CD8-positive, alpha-beta memory T cell (primary cell): ENCODE measurements at places on chromosomes 16 and 17.

DNA sequence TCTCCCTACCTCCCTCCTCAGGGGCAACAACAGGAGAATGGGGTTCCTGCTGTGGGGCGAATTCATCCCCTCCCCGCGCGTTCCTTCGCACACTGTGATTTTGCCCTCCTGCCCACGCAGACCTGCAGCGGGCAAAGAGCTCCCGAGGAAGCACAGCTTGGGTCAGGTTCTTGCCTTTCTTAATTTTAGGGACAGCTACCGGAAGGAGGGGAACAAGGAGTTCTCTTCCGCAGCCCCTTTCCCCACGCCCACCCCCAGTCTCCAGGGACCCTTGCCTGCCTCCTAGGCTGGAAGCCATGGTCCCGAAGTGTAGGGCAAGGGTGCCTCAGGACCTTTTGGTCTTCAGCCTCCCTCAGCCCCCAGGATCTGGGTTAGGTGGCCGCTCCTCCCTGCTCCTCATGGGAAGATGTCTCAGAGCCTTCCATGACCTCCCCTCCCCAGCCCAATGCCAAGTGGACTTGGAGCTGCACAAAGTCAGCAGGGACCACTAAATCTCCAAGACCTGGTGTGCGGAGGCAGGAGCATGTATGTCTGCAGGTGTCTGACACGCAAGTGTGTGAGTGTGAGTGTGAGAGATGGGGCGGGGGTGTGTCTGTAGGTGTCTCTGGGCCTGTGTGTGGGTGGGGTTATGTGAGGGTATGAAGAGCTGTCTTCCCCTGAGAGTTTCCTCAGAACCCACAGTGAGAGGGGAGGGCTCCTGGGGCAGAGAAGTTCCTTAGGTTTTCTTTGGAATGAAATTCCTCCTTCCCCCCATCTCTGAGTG, 5.9 kb upstream of the LASP1NB start:
- H3K4me3 ChIP-seq = no peak overlapping the region
- peak; percentile 30 for DNase-seq
- no peak overlapping the region for H3K27ac ChIP-seq

GRCh38 chr16:11759163-11759834, 16.6 kb upstream of the TXNDC11 start:
- no peak overlapping the region for H3K4me3 ChIP-seq
- H3K4me1 ChIP-seq = no peaks in the 10 kb centered on the region
- H3K36me3 ChIP-seq = peaks cover 64% of the 10 kb centered on the region
- H3K27me3 ChIP-seq = no peaks in the 10 kb centered on the region

DNA sequence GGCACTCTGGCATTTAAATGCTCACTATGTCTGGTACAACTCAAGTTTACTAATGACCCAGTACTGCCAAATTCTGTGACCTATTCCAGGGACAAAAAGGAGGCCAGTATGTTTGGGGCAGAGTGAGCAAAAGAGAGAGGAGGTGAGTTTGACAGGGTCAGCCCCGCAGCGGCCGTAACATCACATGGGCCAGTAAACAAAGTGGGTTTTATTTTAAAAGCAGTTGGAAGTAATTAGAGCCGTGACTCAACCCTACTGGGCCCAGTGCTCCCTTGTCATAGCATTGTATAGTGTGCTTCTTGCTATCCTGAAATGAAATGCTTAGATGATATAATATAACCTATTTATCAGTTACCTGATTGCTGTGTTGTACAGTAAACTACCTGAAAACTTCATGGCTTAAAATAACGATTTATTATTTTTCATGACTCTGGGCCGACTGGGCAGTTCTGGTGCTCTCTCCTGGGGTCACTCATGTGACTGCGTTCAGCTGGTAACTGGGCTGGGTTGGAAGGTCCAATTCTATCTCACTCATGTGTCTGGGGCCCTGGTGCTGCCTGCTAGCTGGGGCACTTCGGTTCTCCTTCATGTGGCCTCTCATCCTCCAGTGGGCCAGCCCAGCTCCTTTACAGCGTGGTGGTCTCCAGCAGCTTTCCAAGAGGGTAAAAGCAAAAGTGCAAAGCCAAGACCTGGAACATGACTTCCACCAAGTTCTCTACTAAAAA, 27.4 kb downstream of the IQCK start:
- H3K27me3 ChIP-seq = no peaks in the 10 kb centered on the region
- H3K27ac ChIP-seq = no peak overlapping the region
- no peaks in the 10 kb centered on the region for H3K4me1 ChIP-seq
- DNase-seq = no peak
- H3K4me3 ChIP-seq = no peak overlapping the region

DNA sequence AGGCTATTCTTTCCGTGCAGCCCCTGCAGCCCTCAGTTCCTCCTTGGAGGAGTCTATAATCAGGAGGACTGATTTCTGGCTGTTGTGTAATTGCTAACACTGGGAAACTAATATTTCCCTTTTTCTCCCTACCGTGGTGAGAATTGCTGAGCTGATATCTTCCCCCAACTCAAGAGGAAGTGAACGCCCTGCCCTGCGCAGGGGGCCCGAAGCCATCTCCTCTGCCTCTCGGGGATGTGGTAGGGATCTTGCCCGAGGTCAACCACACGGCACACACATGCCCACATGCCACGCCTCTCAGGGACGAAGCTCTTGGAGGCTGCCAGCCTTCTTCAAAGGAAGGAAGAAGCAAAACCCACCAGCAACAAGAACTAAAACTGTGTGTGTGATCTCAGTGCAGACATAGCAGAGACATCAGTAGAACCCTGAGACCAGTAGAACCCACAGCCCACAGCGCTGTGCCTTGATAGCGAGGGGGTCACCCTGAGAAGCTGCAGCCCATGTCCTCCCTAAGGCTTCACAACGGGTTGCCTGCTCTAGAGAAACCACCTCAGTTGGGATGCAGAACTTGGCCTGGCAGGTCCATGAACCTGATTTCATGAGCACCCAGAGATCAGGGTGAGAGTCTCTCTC, 8.9 kb upstream of the ULK2 start:
- no peaks in the 10 kb centered on the region for H3K27me3 ChIP-seq
- peaks cover 38% of the 10 kb centered on the region for H3K4me1 ChIP-seq
- peak; percentile 4 for DNase-seq
- no peaks in the 10 kb centered on the region for H3K36me3 ChIP-seq

GRCh38 chr17:79985943-79986391, 49.7 kb downstream of the TBC1D16 start:
- H3K4me3 ChIP-seq = no peak overlapping the region
- H3K27me3 ChIP-seq = no peaks in the 10 kb centered on the region
- H3K27ac ChIP-seq = no peak overlapping the region

- H3K4me1 ChIP-seq = no peaks in the 10 kb centered on the region
- H3K27me3 ChIP-seq = no peaks in the 10 kb centered on the region
- no peak overlapping the region for H3K4me3 ChIP-seq
- peaks cover 48% of the 10 kb centered on the region for H3K36me3 ChIP-seq
- DNase-seq = no peak
- H3K27ac ChIP-seq = no peak overlapping the region
Observed at GRCh38 chr17:28878981-28879380, 18.6 kb downstream of the FLOT2 start.

DNA sequence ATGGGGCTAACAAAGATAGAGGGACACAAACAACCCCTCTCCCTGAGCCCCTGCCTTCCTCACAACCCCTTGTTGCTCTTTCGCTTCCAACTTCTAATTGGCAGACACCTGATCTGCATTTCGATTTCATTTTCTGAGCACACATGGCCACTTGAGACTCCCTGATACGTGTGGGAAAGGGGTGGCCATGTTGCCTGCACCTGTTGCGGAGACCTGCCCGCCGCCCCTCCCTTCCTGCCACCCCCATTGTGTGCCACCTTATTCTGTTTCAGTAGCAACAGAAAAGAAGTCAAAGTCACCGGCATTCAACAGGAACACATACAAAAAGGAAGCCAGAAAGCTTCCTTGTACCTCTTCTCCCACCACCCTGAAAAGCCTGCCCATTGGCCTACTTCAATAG, 254.7 kb upstream of the SOX9 start:
- no peak for DNase-seq
- no peaks in the 10 kb centered on the region for H3K4me1 ChIP-seq
- H3K27me3 ChIP-seq = no peaks in the 10 kb centered on the region
- H3K4me3 ChIP-seq = no peak overlapping the region

- peaks cover 28% of the 10 kb centered on the region for H3K36me3 ChIP-seq
- no peaks in the 10 kb centered on the region for H3K4me1 ChIP-seq
- no peak overlapping the region for H3K27ac ChIP-seq
- H3K4me3 ChIP-seq = no peak overlapping the region
- H3K27me3 ChIP-seq = no peaks in the 10 kb centered on the region
Observed at GRCh38 chr17:61984821-61985220, 57.0 kb upstream of the INTS2 start.

GRCh38 chr17:34797720-34798119, 163.5 kb downstream of the CCT6B start:
- H3K36me3 ChIP-seq = no peaks in the 10 kb centered on the region
- no peaks in the 10 kb centered on the region for H3K4me1 ChIP-seq
- no peaks in the 10 kb centered on the region for H3K27me3 ChIP-seq
- DNase-seq = no peak
- no peak overlapping the region for H3K27ac ChIP-seq

- DNase-seq = no peak
- H3K27ac ChIP-seq = no peak overlapping the region
- no peaks in the 10 kb centered on the region for H3K4me1 ChIP-seq
- no peaks in the 10 kb centered on the region for H3K36me3 ChIP-seq
- no peak overlapping the region for H3K4me3 ChIP-seq
- H3K27me3 ChIP-seq = no peaks in the 10 kb centered on the region
Observed at GRCh38 chr16:59164461-59164860, 430.3 kb upstream of the GOT2 start.

DNA sequence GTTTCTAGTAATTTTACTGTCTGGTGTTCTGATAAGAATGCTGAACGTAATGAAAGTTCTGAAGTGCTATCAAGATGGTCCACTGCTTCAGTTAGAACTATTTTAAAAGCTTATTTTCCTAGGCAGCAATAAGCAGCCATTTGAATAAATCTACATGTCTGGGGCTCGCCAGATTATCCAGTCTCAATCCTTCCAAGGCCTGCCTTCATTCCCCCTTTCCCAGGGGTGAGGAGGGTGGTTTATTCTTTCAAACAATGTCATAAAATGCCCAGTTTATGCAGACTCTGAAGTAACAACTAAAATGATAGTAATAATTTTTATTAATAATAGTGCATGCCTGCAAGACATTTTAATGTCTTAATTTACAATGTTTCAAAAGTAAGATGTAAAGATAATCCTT, 2.4 kb downstream of the CDH11 start:
- H3K4me1 ChIP-seq = no peaks in the 10 kb centered on the region
- H3K4me3 ChIP-seq = no peak overlapping the region
- no peak for DNase-seq

- H3K27ac ChIP-seq = no peak overlapping the region
- H3K27me3 ChIP-seq = no peaks in the 10 kb centered on the region
- no peaks in the 10 kb centered on the region for H3K36me3 ChIP-seq
- no peak for DNase-seq
- no peak overlapping the region for H3K4me3 ChIP-seq
- H3K4me1 ChIP-seq = no peaks in the 10 kb centered on the region
Observed at GRCh38 chr16:26335236-26335853, 643.6 kb downstream of the HS3ST4 start.

GRCh38 chr17:50511058-50511457, 2.8 kb downstream of the MYCBPAP start:
- DNase-seq = no peak
- peaks cover 14% of the 10 kb centered on the region for H3K4me1 ChIP-seq
- no peaks in the 10 kb centered on the region for H3K27me3 ChIP-seq
- no peaks in the 10 kb centered on the region for H3K36me3 ChIP-seq

DNA sequence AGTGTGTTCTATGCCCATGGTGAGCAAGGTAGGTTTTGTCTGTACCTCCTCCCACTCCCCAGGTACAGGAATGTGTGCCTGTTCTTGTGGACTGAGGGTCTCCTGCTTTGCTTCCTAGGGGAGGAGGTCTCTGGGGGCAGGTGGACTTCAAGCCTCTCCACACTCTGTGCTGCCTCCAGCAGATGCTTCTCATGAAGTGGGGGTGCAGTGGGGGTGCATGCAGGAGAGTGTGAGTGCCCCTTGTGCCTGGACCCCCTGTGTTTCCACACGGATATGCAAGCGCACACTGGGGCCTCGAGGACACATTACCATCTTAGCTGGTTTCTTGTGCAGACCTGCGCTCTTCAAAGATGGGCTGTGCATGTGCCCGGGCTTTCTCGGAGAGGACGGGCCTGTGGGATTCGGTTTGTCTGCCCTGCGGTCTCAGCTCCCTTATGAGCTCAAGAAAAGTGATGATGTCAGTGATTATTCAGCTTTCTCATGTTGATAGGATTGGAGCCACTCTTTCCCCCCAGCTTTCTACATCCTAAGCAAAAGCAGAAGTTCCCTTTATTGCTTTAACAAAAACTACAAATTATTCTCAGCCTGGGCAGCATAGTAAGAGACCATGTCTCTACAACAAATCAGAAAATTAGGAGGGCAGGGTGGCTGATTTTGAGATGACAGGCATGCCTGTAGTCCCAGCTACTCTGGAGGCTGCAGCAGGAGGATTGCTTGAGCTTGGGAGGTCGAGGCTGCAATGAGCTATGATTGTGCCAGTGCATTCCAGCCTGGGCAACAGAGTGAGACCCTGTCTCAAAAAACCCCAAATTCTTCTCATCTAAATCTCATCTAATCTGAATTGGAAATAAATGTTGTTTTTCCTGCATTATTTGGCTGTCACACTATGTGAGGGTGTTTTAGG, 86.8 kb downstream of the RPTOR start:
- H3K4me3 ChIP-seq = no peak overlapping the region
- no peaks in the 10 kb centered on the region for H3K36me3 ChIP-seq
- H3K27ac ChIP-seq = no peak overlapping the region
- no peaks in the 10 kb centered on the region for H3K4me1 ChIP-seq
- no peak for DNase-seq

GRCh38 chr17:15124746-15125145, 140.4 kb downstream of the PMP22 start:
- no peak overlapping the region for H3K27ac ChIP-seq
- no peaks in the 10 kb centered on the region for H3K36me3 ChIP-seq
- no peaks in the 10 kb centered on the region for H3K4me1 ChIP-seq
- H3K27me3 ChIP-seq = no peaks in the 10 kb centered on the region
- no peak for DNase-seq

DNA sequence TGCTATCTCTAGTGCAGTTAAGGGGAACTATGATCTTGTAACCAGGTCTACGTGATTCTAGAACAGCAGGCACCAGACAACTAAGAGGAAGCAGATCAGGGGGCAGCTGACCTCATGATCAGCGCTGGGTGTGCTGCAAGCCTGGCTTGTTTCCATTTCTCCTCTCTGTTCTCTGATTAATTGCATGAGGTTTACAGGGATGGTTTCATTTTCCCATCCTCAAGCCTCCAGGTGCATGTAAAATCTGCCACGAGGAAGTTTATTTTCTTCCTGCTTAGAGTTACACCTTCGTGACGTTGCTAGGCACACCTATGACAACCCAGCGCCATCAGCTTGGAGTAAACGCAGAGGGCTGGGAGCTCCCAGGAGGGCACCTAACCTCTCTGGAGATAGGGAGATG, 4.3 kb upstream of the NUPR1 start:
- H3K4me3 ChIP-seq = no peak overlapping the region
- no peaks in the 10 kb centered on the region for H3K36me3 ChIP-seq
- DNase-seq = no peak
- H3K27me3 ChIP-seq = no peaks in the 10 kb centered on the region

DNA sequence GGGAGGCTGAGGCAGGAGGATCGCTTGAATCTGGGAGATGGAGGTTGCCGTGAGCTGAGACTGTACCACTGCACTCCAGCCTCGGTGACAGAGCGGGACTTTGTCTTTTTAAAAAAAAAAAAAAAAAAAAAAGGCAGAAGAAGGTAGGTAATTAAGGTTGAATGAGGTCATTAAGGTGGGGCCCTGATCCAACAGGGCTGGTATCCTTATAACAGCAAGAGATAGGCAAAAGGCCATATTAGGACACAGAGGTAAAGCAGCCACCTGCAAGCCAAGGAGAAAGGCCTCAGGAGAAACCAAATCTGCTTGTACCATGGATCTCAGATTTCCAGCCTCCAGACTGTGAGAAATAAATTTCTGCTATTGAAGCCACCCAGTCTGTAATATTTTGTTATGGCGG, 60.3 kb downstream of the SPAG9 start:
- no peaks in the 10 kb centered on the region for H3K36me3 ChIP-seq
- H3K27ac ChIP-seq = no peak overlapping the region
- no peak overlapping the region for H3K4me3 ChIP-seq
- no peaks in the 10 kb centered on the region for H3K27me3 ChIP-seq
